A673 (cell line): ENCODE measurements at places on chromosomes 4 and X.

DNA sequence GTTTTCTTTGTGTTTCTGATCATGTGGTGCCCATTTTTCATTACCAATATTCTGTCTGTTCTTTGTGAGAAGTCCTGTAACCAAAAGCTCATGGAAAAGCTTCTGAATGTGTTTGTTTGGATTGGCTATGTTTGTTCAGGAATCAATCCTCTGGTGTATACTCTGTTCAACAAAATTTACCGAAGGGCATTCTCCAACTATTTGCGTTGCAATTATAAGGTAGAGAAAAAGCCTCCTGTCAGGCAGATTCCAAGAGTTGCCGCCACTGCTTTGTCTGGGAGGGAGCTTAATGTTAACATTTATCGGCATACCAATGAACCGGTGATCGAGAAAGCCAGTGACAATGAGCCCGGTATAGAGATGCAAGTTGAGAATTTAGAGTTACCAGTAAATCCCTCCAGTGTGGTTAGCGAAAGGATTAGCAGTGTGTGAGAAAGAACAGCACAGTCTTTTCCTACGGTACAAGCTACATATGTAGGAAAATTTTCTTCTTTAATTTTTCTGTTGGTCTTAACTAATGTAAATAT, 110.4 kb downstream of the IL13RA2 start:
- DNase-seq = no peak

DNA sequence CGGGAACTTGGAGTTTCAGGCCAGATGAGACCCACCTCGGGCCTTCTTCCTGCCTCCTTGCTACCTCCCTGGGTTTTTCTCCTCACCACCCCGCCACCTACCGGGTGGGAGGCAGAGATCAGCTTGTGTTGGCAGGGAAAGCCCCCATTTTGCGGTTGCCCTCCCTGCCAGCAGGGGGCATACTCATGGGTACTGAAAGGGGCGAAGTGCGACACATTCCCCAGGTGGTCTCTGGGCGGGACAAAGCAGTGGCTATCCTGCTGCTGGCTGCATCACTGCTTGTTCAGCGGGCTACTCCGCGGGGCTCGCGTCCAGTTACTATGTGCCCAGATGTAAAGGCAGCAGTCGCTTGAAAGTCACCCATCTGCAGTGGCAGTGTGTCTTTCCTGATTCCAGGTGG, 330.3 kb downstream of the PDHA2 start:
- DNase-seq = peak; percentile 1

DNA sequence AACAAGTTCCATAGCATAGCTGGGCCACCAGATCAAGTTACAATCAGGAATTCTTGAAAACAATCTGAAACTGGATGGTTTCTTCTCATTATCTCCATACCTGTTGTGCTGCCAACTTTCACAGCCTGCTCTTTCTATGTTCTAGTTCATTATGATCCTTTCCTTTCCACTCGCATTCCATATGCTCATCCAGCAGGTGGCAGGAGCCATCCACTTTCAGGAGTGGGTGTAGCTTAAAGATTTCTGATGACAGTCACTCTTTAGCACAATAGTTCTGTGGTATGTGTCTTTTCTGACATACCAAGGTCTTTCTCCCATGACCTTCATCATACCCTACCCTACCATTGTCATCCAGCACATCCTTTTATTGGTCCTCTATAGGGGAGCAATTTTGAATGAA, 46.4 kb downstream of the PAGE2 start:
- DNase-seq = peak; percentile 43

DNA sequence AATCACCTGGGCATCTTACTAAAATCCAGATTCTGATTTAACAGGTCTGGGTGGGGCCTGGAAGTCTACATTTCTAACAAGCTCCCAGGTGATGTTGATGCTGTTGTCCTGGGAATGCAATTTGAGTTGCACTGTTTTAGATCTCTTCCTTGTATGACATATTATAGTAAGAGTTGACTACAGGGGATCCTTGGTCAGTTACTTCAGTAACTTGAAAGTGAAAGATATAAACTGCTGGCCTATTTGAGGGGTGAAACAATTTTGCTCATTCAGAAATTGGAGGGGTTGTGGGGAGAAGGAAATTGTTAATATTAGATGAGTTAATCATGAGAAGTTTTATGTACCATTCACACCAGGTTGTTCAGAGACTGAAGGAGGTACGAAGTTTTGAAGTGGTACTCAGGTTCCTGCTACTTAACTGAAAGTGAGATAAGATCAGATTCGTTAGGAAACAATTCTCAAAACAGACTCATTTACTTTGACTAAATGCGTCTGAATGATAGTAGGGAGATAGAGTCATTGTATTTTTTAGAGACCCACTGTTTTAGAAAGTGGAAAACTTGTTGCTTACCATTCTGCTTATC, 12.5 kb downstream of the SH2D1A start:
- no peak for DNase-seq
